ENCODE measurements at places on chromosomes 3 and 15.
A peak's percentile ranks its signal among the peaks of the same experiment; 100 is the strongest.

DNA sequence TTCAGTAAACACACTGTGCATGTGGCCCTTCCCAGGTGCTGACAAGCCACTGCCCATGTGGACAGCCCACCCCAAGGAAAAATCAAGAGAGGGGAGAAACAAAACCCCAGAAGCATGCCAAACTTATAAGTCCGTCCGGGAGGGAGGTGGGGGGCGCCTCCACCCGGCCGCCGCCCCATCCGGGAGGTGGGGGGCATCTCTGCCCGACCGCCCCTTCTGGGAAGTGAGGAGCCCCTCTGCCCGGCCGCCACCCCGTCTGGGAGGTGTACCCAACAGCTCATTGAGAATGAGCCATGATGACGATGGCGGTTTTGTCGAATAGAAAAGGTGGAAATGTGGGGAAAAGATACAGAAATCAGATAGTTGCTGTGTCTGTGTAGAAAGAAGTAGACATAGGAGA is 53.8 kb upstream of the C2CD4B start:
- no peak for DNase-seq

GRCh38 chr3:69692761-69693160 is 46.5 kb upstream of the MITF start:
- DNase-seq, result no peak

DNA sequence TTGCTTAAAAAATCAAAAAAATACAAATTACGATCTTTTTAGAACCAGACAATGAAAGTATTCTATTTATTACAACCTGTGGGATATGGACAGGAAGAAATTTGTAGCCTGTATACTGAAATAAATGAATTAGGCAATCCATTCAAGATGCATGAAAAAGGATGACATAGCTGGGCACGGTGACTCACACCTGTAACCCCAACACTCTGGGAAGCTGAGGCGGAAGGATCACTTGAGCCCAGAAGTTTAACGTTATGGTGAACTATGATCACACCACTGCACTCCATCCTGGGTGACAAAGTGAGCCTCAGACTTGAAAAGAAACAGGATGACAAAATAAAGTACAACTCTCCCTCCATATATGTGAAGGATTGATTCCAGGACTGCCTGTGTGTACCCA is 74.1 kb downstream of the MSL2 start:
- no peak for DNase-seq

- no peak for DNase-seq
Observed at GRCh38 chr3:16654976-16655375, 49.8 kb upstream of the DAZL start.

DNA sequence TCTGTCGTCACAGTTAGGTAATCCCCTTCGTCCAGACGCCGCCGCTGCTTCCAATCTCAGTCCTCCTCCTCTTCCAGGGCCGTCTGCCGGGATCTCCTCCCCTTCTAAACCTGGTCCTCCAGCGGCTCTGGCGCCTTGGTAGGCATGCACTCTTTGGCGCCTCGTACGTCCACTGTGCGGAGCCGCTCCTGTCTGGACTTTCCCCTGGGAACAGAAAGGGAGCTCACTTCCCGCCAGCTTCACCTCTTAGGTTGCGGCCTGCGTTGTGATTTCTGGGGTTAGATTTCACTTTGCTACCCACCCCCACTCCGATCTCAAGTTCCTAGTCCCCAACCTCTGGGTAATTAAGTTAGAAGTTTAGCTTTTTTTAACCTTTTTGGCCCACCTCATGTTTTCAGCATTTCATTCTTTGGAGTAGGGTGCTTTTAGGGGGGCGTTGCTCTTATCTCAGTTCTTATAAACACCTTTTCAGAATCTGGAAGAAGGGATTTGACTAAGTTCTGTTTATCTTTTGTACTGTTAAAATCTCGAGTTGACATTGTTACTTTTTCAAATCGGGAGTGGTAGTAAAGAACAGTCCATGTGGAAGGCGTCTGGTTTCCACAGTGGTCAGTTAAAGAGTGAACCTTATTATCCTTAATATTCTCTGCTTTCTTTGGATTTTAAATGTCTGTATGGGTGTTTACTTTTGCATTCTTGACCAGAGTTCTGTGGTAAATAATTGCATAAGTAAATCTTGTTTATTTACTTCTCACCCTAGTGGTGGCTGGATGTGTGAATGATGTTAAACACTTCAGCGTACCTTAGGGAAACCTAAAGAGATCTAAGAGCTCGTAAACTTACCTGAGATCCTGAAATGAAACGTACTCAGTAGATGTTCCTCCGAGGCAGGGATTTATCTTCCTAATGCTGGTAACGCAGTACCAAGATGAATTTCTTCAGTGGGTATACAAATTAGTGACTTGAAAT is 611 bp downstream of the CTDSPL2 start:
- DNase-seq, result no peak

- DNase-seq, result no peak
Observed at GRCh38 chr3:77915336-77915735, 875.4 kb downstream of the ROBO2 start.

DNA sequence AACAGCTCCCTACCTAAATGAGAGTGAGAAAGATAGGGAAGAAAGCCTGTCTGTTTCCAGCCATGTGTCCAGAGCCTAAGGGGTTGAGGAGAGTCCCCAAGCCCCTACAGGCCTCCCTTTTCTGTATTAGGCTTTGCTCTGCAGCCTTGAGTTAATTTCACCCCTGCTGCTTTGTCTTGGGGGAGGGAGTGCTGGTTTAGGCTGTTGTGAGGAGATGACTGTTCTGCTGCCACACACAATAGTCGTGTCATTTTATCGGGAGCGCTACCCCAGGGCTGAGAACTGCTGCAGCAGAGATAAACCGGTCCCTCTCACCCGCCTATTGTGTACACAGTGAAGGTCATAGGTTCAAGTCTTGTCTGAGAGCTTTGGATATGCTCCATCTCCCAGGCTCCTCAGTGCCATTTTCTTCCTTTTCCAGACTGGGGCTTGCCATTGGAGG is 1.4 kb downstream of the ZNF609 start:
- peak; percentile 39 for DNase-seq

Data from anterior cingulate cortex (tissue), 58 donors.